ENCODE measurements at places on chromosomes 12 and 14. TPM values are rescaled to one million over a fixed set of nuclear protein-coding genes. Genes with fewer than 3 reads are reported as not detected.
A peak's percentile ranks its signal among the peaks of the same experiment; 100 is the strongest.

GRCh38 chr12:79187032-79187431, 322.5 kb downstream of the SYT1 start:
- no peak for DNase-seq

DNA sequence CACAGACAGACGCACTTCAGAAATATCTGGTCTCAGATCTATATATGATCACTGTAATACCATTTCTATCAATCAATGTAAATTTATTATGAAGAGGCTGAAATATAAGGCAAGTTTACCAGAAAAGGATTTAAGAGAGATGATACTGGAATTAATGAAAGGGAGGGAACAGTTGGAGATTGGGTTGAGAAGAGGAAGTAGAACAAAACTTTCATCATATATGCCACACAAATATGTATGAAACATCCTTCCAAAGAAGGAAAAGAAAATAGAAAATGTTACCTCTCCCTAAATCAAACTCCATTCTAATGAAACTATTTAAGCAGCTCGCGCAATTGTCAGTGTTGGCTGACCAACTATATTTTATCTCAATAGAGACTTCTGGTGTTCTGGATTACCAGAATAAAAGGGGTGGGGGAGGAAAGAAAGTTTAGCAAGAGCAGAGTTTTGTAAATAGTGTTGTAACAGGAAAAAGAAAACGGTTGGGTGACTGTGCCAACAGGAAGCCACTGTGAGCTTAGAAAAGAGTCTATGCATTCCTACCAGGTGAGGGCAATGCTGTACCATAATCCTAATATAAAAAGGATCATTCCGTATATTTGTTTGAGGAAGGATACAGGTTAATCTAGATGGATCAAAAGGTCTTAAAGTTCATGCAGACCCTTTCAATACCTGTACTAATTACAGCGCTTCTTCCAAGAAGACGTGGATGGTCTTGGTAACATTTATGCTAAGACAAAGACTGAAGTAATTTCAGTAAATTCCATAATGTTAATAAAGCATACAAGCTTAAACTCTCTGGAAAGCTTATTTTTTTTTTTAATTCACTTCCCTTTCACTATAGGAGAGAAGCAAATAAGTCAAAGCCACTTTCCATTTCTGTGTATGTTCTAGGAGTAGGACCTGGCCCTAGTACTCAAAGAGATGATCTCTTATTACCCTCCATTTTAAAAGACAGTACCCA, 14.5 kb upstream of the LLPH start:
- H3K4me3 ChIP-seq, result peak overlapping the region; percentile 7
- H3K4me1 ChIP-seq, result peaks cover 10% of the 10 kb centered on the region
- peaks cover 45% of the 10 kb centered on the region for H3K36me3 ChIP-seq
- no peaks in the 10 kb centered on the region for H3K27me3 ChIP-seq
- no peak for DNase-seq

GRCh38 chr14:61611880-61612630, 83.3 kb upstream of the HIF1A start:
- H3K27me3 ChIP-seq, result no peaks in the 10 kb centered on the region
- no peak for DNase-seq
- H3K27ac ChIP-seq, result no peak overlapping the region
- peaks cover 8% of the 10 kb centered on the region for H3K4me1 ChIP-seq
- no peaks in the 10 kb centered on the region for H3K36me3 ChIP-seq

- DNase-seq, result no peak
- no peaks in the 10 kb centered on the region for H3K36me3 ChIP-seq
- H3K4me3 ChIP-seq, result no peak overlapping the region
- H3K27me3 ChIP-seq, result no peaks in the 10 kb centered on the region
- no peak overlapping the region for H3K27ac ChIP-seq
- H3K4me1 ChIP-seq, result no peaks in the 10 kb centered on the region
Observed at GRCh38 chr12:78887444-78887843, 22.9 kb downstream of the SYT1 start.

Gene SLC5A8
- total RNA-seq, result not detected

All from activated naive CD8-positive, alpha-beta T cell treated with anti-CD3 and anti-CD28 coated beads, Interleukin-2, amount 10 ng/mL, durations not matched to agents 7 days and 5 days (primary cell).